ENCODE measurements at places on chromosomes 5 and 9.

GRCh38 chr9:123438321-123438720 lies 82.3 kb downstream of the CRB2 start:
- DNase-seq: peak; percentile 47

DNA sequence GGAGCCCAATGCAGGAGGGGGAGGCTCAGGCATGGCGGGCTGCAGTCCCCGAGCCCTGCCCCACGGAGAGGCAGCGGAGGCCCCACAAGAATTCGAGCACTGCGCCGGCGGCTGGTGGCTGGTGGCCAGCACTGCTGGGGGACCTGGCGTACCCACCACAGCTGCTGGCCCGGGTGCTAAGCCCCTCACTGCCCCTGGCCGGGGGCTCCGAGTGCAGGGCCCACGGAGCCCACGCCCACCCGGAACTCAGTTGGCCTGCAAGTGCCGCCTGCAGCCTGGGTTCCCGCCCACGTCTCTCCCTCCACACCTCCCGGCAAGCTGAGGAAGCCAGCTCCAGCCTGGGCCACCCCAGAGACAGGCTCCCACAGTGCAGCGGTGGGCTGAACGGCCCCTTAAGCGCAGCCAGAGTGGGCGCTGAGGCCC lies 780.3 kb downstream of the DTWD2 start:
- no peak for DNase-seq

DNA sequence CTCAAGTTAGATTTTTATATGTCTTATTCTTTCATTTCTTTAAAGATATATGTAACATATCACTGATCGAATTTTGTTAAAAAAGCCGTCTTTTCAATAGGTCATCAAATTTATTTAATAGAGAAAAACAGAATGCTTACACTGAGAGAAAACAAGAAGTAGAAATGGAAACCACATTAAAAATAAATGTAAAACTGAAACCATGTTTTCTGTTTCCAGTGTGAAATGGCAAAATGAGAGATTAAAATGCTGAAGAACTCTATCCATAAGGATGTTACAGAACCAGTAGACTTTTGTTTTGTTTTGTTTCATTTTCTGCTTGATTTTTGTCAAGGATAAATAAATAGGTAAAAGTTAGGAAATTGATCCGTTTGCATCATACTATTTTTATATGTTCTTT lies 210.1 kb downstream of the PRDM9 start:
- DNase-seq: no peak

- peak; percentile 50 for DNase-seq
These were observed 735 bp downstream of the PTGR1 start for GRCh38 chr9:111598733-111599091.

DNA sequence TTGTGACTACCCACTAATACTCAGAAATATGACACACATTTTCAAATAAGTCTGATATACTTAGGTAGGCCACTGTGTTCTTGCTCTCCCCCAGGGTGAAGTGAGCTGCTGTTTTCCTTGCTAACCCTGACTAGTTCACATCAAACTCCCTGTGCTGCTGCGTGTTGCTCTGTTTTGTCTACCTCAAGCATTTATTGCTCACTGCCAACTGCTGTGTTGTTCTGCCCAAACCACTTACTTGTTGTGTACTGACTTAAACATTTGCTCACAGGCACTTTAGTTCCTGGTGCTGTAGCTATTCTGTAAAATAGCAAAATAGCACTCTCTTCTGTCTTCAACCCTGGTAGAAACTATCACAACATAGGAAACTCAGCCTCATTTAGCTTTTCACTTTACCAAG lies 255.7 kb downstream of the HCN1 start:
- no peak for DNase-seq
